ENCODE measurements at places on chromosomes 7 and 10. TPM values are rescaled to one million over a fixed set of nuclear protein-coding genes. Genes with fewer than 3 reads are reported as not detected.

The PIK3CG gene
- total RNA-seq: 0.82 TPM

- H3K36me3 ChIP-seq: peaks cover 11% of the 10 kb centered on the region
- no peak for DNase-seq
- no peak overlapping the region for H3K27ac ChIP-seq
- no peaks in the 10 kb centered on the region for H3K4me1 ChIP-seq
Measured at GRCh38 chr10:89734616-89735015, 33.2 kb downstream of the KIF20B start.

- no peak overlapping the region for H3K27ac ChIP-seq
- peaks cover 18% of the 10 kb centered on the region for H3K4me1 ChIP-seq
- no peak for DNase-seq
- H3K36me3 ChIP-seq: no peaks in the 10 kb centered on the region
Measured at GRCh38 chr10:84542522-84543490, 214.4 kb downstream of the CCSER2 start.

GRCh38 chr7:15389073-15389472 is 172.7 kb downstream of the AGMO start:
- H3K4me3 ChIP-seq: no peak overlapping the region
- H3K4me1 ChIP-seq: no peaks in the 10 kb centered on the region

DNA sequence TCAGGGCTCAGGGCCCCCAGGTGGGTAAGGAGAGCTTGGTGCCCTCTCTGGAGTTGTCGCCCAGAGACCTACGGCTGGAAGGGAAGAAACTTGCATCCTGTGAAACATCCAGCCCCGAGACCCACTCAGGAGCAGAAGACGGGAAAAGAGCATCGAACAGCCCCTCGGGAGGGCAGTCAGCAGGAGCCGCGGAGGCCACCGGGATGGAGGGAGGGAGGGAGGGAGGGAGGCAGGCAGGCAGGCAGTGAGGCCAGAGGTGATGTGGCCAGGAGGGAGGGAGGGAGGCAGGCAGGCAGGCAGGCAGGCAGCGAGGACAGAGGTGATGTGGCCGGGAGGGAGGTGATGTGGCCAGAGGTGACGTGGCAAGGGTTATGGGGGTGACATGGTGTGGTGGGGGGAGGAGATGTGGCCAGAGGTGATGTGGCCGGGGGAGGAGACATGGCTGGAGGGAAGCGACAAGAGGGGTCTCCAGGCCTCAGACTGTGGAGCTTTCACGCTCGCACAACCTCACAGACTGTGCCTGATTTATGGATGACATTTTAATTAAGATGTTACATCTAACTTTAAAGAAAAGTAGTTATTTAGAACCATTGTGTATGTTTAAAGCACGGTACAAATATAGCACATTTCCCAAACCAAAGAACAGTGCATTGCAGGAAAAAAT is 141.1 kb downstream of the DIP2C start:
- DNase-seq: no peak
- H3K4me3 ChIP-seq: no peak overlapping the region
- H3K36me3 ChIP-seq: no peaks in the 10 kb centered on the region
- H3K4me1 ChIP-seq: peaks cover 7% of the 10 kb centered on the region
- H3K27me3 ChIP-seq: no peaks in the 10 kb centered on the region

GRCh38 chr10:61628875-61629513 is 33.7 kb upstream of the CABCOCO1 start:
- peak overlapping the region; percentile 12 for H3K4me3 ChIP-seq
- peak overlapping the region; percentile 82 for H3K27ac ChIP-seq
- no peaks in the 10 kb centered on the region for H3K36me3 ChIP-seq
- H3K4me1 ChIP-seq: peaks cover 27% of the 10 kb centered on the region
- DNase-seq: peak; percentile 97

GRCh38 chr10:74072503-74072902 is 74.6 kb downstream of the VCL start:
- H3K27me3 ChIP-seq: no peaks in the 10 kb centered on the region
- peaks cover 52% of the 10 kb centered on the region for H3K36me3 ChIP-seq
- H3K4me3 ChIP-seq: no peak overlapping the region
- DNase-seq: peak; percentile 44

GRCh38 chr10:51103554-51104217 is 29.4 kb downstream of the PRKG1 start:
- no peaks in the 10 kb centered on the region for H3K27me3 ChIP-seq
- no peak overlapping the region for H3K4me3 ChIP-seq
- H3K36me3 ChIP-seq: no peaks in the 10 kb centered on the region
- no peaks in the 10 kb centered on the region for H3K4me1 ChIP-seq
- no peak for DNase-seq

Data from astrocyte (in vitro differentiated cells and primary cell).